Activated T-helper 9 cell treated with anti-CD3 and anti-CD28 coated beads, Interleukin-2, amount 50 U/mL, for 16 hours (primary cell): ENCODE measurements at places on chromosomes 4 and X.
A peak's percentile ranks its signal among the peaks of the same experiment; 100 is the strongest.

- DNase-seq = no peak
Observed at GRCh38 chrX:43657671-43658070, 1.6 kb downstream of the MAOA start.

GRCh38 chr4:9762823-9763475 lies 18.5 kb upstream of the DRD5 start:
- no peak for DNase-seq

GRCh38 chr4:1026115-1026514 lies 14.7 kb downstream of the FGFRL1 start:
- peak; percentile 12 for DNase-seq

DNA sequence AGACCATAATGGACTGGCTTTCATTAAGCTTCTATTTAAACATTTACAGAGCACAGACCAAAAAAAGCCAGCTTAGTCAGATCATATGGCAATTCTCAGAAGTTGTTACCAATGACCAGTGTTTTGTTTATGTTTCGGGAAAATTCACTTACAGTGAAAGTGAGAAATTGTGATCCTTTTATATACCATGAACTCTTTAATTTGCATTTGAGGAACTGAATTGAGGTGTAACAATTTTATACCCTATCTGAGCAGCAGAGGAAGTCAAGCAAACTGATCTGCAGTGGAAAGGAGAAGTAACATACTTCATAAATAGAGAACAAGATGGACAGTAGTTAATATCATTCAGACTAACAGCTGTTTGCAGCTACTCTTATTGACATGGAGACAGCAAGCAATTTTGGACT lies 97.1 kb downstream of the TMA16 start:
- DNase-seq = no peak

DNA sequence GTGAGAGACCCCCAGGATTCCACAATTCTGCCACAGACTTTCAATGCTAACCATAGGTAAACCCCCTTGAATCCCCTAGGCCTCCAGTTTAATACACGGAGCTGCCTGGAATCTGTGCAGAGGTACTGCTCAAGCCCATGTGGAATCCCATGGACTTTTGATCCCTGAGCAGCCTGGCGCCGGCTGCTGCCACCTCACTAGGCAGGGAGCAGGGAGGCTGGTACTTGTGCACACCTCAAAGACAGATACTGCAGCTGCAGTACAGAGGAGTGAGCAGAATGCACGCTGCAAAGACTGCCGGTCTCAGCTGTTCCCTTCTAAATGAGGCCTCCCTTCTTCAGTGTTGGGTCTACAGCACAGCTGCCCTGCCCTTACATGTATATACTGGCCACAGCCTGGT lies 79.4 kb downstream of the RPS6KA6 start:
- DNase-seq = no peak
